ENCODE measurements at places on chromosomes 5 and 9. TPM values are rescaled to one million over a fixed set of nuclear protein-coding genes. Genes with fewer than 3 reads are reported as not detected.
A peak's percentile ranks its signal among the peaks of the same experiment; 100 is the strongest.

Gene THBS4
- total RNA-seq, result 3.9 TPM

Gene BRIX1
- total RNA-seq, result 65.3 TPM

Gene SPATA31A3
- not detected for total RNA-seq

Gene TEX48
- total RNA-seq, result not detected

Gene SLC6A19
- total RNA-seq, result not detected

Gene SLC1A1
- not detected for total RNA-seq

Gene MAT2B
- total RNA-seq, result 52.5 TPM

Gene TTC1
- total RNA-seq, result 35.1 TPM

Gene SCAMP1
- total RNA-seq, result 41.1 TPM

DNA sequence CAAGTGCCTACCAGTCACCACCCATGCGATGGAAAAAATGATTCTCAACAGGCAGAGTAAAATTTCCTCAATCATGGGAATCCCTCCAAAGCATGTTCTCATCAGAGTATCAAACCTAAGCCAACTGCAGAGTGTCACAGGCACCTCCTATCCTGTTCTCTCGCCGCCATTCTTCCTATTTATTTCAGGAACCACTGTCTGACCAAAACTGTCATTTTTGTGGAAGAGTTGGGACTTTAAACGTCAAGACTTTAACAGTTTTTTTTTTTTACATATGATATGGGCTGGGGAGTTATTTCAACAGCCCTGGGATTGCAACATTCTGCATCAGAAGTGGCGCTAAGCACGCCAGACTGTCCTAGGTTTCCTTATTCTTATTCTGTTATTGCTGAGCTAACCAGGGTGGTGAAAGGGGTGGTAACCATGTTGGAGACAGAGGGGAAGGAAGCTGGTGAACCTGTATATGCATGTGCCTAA is 29.5 kb downstream of the PFDN1 start:
- DNase-seq, result no peak

GRCh38 chr9:136402067-136402466 is 2.1 kb upstream of the SNAPC4 start:
- DNase-seq, result no peak

DNA sequence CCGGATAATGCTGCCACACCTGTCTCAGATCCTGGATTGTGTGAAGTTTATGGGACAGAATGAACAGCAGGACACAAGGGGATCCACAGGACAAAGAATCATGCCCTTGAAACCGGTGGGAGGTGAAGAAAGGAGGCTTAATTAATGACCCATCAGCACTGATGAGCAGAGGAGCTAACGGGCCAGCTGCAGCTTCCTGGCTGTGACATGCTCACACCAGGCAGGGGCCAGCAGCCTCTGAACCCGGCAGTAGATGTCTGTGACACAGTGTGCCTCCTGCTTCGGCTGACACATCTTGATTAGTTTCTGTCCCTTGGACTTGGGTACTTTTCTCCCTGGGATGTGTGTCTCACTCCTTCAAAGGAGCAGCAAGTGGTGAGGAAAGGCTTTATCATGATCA is 328.8 kb upstream of the BRINP1 start:
- DNase-seq, result no peak

- peak; percentile 27 for DNase-seq
Measured at GRCh38 chr9:75238311-75238976, 150.1 kb downstream of the OSTF1 start.

GRCh38 chr9:21428235-21428634 is 12.0 kb upstream of the IFNA1 start:
- DNase-seq, result no peak

DNA sequence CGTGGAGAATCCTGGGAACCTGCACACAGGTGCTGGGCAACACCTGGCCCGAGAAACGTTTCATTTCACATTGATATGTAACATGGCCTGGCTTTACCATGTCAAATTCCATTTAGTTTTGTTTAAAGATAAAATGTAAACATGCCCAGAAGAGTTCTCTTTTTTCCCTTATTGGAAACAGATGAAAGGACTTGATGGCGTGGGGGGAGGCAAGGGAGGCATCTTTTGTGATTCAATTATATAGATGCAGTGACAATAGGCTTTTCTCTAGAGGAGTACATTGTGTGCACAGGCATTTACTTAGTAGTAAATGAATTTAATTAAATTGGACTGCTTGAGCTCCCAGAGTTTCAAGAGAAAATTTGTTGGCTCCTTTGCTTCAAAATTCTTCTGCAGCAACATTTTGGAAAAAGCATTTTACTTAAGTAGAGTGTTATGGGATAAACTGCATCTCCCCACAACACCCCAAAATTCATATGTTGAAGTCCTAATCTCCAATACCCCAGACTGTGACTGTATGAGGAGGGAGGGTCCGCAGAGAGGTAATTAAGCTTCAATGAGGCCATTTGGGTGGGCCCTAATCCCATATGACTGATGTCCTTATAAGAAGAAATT is 254.3 kb upstream of the NFIL3 start:
- no peak for DNase-seq

DNA sequence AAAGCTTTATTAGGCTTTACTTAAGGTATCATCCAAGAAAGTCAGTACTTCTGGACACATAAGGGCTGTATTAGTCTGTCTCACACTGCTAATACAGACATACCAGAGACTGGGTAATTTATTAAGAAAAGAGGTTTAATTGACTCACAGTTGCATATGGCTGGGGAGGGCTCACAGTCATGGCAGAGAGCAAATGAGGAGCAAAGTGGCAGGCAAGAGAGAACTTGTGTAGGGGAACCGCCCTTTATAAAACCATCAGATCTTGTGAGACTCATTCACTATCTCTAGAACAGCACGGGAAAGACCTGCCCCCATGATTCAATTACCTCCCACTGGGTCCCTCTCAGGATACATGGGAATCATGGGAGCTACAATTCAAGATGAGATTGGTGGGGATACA is 49.2 kb upstream of the SLC44A1 start:
- no peak for DNase-seq

DNA sequence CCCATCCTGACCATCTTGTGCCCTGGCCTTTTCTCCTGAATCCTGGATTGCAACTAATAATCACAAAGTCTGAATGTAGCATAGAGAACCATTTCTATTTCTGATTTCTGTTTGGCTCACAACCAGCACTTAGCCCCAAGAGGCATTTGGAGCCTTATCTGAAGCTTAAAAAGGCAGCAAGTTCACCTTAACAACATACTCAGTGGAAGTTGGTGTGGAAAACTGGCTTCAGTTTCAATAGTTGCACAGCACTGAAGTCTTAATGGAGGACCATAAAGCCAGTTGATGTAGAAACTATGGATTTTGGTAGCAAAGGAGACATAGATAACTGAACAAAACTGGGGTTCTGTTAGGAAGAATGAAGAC is 574.1 kb downstream of the PSAT1 start:
- no peak for DNase-seq

DNA sequence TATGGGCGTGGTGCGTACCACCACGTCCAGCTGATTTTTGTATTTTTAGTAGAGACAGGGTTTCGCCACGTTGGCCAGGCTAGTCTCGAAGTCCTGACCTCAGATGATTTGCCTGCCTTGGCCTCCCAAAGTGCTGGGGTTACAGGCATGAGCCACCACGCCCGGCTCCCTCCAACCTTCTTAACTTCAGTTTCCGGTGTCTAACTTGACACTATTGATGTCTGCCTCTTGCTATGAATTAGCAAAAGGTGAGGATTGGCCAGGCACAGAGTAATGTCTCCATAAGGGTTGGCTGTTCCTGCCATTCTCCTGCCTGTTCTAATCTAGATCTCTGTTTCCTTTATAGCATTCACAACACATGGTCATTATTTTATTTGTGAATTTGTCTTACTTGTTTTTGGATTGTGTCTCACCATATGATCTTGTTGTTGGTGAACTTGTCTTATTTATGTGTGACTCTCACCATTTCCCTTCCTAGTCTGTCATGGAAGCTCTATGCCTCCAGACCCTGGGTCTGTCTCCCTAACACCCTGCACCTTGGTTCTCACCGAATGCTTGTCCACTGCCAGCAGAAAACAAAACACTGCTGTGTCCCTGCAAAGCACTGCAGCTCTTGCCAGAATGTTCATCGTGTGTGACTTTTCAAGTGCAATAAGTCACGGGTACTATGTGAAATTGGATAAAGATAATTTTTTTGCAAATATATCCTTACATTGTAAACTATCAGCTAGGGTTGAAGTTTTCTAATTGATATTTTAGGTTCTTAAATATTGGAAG is 26.0 kb downstream of the BASP1 start:
- DNase-seq, result no peak

DNA sequence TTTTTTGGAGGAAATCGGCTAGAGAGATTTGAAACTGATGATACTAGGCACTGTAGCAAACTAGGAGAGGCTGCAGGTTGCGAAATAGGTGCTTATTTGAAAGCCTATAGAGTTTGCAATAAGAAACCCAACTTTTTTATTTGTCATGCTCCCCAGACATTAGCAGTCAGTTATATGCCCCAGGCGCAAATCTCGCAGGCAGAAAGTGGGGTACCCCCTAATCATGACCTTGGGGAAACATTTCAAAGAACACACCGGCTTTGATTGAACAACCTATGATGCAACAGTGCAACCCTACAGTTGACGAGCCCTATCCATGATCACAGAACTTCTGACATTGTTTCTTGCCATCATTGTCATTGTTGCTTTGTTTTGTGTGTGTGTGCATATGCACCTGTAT is 510.5 kb downstream of the RAB3C start:
- no peak for DNase-seq

DNA sequence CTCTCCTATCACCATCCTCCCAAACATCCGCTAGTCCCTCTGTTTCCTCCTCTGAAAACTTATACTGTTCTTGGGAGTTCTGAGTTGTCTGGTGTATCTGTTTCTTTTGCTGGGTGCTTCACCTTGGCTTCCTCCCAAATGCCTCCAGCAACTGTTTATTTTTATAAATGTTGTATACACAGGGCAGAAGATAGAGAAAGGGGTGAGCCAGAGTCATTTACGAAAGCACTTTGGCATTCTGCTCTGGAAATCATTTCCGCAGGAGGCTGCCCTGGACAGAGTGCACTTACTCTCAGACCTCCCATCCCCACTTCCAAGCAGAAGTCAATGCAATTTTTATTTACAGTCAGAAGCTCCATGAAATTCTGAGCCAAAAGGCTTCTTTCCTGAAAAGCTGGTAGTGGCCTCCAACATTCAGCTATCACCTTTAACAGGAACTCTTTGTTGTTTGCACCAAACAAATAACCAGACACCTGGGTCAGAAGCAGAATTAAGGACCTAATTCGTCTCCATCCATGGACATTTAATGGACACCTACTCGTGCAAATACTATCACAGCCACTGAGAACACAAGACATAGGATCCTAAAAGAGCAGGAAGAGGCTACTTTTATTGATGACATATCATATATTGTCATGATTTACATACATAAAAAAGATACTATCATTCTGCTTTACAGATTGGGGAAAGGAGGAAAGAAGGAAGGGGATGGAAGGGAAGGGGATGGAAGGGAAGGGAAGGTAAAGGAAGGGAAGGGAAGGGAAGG is 229.5 kb upstream of the PAPPA start:
- DNase-seq, result no peak

DNA sequence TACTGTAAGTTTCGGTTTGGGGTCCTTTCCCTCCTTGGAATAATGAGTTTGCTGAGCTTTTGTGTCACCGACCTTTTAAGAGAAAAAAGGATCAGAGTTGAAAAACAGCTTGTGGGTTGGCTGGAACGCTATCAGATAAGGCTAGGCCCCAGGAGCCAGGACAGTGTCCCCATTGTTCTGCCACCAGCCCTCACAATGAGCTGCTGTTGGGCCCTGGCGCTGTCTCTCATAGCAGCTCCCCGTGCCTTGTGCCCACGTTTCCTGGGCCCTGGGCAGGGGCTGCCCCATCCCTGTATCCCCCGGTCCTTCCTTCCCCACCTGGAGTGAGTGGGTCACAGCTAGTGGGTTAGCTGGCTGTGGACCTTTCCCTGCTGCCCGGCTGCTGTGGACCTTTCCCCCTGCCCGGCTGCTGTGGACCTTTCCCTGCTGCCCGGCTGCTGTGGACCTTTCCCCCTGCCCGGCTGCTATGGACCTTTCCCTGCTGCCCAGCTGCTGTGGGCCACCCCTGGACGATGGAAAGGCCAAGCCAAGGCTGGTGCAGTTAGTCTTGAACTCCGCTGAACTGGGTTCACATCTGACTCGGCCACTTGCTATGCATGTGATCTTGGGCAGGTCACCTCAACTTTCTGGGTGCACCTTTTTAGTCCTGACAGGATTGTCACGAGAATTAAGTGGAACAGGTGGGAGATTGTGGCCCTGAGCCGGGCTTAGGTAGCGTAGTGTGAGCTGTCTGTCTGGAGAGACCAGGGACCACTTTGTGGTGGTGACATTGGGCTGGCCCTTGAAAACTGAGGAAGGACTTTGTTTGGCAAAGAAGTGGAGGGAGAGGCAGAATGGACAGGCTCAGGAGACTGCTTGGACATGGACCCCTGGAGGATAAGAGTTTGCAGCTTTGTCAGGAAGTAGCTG is 99.5 kb downstream of the DAB2IP start:
- DNase-seq, result no peak

GRCh38 chr5:95734187-95734586 is 3.1 kb downstream of the RHOBTB3 start:
- DNase-seq, result no peak

GRCh38 chr9:89675058-89675742 is 70.4 kb downstream of the GADD45G start:
- no peak for DNase-seq

- DNase-seq, result peak; percentile 68
Measured at GRCh38 chr5:68196876-68197275, 18.7 kb upstream of the PIK3R1 start.

- no peak for DNase-seq
Measured at GRCh38 chr9:130665431-130666392, 1.3 kb downstream of the PRDM12 start.

All from OCI-LY7 (cell line).